Dermis blood vessel endothelial cell (primary cell): ENCODE measurements at places on chromosomes 13 and 19. TPM values are rescaled to one million over a fixed set of nuclear protein-coding genes. Genes with fewer than 3 reads are reported as not detected.

GRCh38 chr19:3932931-3933810 is at the start of gene NMRK2:
Gene NMRK2 (plus strand): TSS chr19:3933069. CDS start chr19:3933672, 603 bp downstream.
- no peak for DNase-seq

GRCh38 chr13:33210090-33210489 is 75.5 kb downstream of the STARD13 start:
- DNase-seq = no peak

- no peak for DNase-seq
These were observed 12.3 kb downstream of the LMO7 start for GRCh38 chr13:75648446-75648845.

DNA sequence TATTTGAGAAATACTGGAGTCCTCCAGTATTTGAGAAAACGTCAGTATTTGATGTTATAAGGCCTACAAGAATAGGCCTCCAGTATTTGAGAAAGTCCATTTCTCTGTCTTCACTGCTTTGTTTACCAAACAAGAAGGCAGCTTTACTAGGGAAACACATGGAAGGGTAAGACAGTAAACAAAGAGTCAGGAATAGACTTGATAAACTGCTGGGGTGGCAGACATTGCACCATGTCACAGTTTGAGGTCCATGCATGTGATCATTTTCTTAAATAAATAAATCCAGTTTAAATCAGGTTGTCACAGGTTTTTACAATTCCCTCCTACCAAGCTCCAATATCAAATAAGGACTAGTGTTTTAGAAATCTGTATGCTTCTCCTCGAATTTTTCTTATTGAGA is 1431.0 kb upstream of the SPRY2 start:
- no peak for DNase-seq

GRCh38 chr19:38852231-38853044 is 2.7 kb upstream of the HNRNPL start:
- peak; percentile 62 for DNase-seq

- DNase-seq = peak; percentile 45
These were observed 16.7 kb upstream of the RXFP2 start for GRCh38 chr13:31722673-31723072.

- no peak for DNase-seq
These were observed 1514.7 kb upstream of the MIR17HG start for GRCh38 chr13:89832827-89833226.

- no peak for DNase-seq
These were observed 263.5 kb downstream of the GPC5 start for GRCh38 chr13:91661692-91662490.

DNA sequence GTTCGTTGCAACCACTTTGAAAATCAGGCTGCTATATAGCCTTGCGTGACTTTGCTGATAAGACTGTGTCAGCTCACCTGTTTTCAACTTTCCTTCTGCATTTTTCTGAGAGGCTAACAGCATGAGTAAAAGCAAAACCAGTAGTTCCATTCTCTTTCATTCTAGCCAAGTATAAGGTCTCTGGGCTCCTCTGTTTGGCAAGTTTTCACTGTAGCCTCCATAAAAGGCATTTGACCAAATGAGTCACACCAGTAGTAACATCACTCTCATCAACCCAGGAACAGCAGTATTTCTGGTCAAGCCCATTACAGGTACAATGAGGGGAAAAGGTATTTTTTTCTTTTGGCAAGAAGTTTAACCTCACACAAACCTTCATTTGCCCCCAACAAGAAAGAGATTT is 1149.8 kb upstream of the MIR17HG start:
- no peak for DNase-seq

Gene GIPC3
- 1.1 and 1.2 TPM in 2 replicates for total RNA-seq

Gene UPK1A
- 0.09 TPM in 1 of 2 replicates, not detected in the other for total RNA-seq

Gene DOHH
- 13.1 and 16.8 TPM in 2 replicates for total RNA-seq

Gene NEK3
- 13.2 and 17.9 TPM in 2 replicates for total RNA-seq
